Osteocyte (in vitro differentiated cells): ENCODE measurements at places on chromosomes 1 and 21. TPM values are rescaled to one million over a fixed set of nuclear protein-coding genes. Genes with fewer than 3 reads are reported as not detected.

GRCh38 chr1:160053548-160054365 is 16.2 kb downstream of the KCNJ10 start:
- DNase-seq: no peak

WNT3A gene
- not detected in 2 replicates for total RNA-seq

GRCh38 chr1:193115629-193116227 is 6.1 kb upstream of the CDC73 start:
- DNase-seq: no peak

DNA sequence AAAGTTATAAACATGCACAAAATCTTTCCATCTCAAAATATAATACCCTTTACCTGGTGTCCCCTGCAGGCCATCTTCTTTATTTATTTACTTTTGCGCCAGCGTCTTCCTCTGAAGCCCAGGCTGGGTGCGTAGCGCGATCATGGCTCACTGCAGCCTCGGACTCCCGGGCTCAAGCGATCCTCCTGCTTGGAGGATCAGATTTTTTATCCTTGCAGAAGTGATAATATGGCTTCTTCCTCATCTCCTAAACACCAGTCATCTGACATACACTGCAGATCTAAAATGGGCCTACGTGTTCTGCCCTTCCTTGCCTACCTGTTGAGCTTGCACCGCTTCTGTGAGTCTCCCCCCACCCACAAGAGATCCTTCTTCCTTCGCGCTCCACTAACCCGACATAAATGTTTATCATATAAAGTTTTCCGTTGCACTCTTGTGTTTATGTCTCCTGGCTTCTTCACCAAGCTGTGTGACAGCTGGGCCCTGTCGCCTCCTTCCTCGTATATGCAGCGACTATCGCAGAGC is 506 bp upstream of the SRP9 start:
- no peak for DNase-seq

DNA sequence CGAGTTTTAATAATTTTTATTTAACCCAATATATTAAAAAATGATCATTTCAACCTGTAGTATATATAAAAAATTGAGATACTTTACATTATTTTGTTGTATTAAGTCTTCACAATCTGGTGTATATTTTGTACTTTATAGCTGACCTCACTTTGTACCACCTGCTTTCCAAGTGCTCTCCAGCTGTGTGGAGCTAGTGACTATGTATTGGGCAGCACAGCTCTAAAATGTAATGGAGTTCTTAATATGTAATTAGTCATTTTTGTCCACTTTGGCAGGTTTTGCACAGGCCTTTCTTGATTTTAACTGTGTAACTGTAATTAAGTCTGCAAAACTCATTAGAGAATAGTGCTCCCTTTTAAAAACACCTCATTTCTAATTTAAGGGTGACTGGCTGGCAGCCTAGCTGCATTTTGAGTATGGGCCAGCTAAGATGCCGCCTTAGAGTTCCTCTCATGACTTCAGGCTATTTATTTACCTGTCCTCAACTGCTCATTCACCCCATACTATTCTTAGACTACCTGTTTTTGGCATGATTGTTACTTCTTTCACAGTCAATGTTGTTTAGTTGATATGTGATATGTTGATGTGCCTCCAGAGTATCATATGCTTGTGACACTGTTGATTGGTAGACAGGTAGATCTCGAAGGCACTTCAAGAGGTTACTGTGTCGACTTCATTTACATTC is 43.2 kb downstream of the ZYG11B start:
- no peak for DNase-seq

CNIH3 gene
- total RNA-seq: 4.2 and 5.5 TPM in 2 replicates
